Stimulated activated CD8-positive, alpha-beta memory T cell treated with anti-CD3 and anti-CD28 coated beads, Interleukin-4, amount 100 ng/mL, for 1 hour (primary cell): ENCODE measurements at places on chromosomes 11 and 22.

GRCh38 chr11:8612522-8612921 lies 18.5 kb upstream of the STK33 start:
- DNase-seq, result no peak

DNA sequence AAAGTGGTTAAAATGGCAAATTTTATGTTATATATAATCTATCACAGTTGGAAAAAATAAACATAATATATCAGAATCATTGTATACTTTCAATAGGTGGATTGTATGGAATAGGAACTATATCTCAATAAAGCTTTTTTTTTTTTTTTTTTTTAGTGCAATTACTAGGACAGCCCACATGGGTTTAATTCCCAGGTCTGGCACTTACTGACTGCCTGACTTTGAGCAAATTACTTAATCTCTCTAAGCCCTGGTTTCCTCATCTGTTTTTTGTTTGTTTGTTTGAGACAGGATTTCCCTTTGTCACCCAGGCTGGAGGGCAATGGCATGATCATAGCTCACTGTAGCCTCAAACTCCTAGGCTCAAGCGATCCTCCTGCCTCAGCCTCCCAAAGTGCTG lies 26.1 kb upstream of the BAIAP2L2 start:
- DNase-seq, result no peak

GRCh38 chr11:77287615-77288273 lies 13.7 kb downstream of the GDPD4 start:
- no peak for DNase-seq

GRCh38 chr11:65862191-65862735 lies 2.0 kb downstream of the MUS81 start:
- DNase-seq, result no peak

DNA sequence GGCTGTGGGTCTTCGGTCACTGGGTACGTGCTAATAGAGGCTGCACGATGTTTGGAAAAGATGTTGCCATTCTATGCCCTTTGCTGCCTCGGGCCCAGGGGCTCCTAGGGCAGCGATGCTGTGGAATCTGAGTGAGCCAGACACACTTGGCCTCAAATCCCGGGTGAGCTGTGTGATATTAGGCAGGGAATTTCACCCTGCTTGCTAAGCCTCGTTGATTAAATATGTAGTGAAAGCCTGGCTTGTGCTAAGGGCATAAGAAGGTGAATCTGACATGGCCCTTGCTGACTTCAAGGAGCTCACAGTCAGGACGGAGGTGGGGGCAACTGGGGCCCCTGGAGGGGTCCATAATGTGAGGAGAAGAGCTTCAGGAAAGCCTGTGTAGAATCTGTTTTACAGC lies 5.4 kb upstream of the HMOX1 start:
- DNase-seq, result no peak

DNA sequence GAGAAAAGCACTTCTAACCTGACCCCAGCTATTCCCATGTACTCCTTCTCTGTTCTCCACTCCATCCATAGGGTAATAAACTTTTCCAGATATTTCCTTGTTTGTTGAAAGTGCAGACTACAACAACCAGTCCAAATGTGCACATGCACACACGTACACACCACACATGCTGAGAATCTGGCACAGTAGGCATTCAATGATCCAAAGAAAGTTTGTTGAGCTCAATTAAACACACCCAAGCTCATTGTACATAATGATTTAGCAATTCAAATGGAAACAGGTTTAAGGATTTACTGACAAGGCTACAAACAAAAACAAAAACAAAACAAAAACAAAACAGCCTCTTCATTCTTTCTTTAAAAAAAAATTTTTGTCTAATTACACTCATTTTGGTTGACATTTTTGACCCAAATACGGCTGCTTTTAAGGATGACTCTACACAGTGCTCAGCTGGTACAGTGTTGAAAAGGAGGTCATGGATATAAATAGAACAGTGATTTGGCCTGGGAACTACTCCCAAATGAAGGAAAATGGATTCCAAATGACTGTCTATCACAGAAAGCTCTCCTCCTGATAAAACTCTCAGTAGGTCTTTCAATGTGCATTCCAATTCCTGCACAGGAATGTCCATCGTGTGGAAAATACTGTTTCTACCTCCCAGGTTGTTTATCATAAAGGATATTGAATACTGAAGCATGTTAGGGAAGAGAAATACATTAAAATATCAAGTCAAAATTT lies 232.2 kb downstream of the GUCY1A2 start:
- DNase-seq, result no peak

DNA sequence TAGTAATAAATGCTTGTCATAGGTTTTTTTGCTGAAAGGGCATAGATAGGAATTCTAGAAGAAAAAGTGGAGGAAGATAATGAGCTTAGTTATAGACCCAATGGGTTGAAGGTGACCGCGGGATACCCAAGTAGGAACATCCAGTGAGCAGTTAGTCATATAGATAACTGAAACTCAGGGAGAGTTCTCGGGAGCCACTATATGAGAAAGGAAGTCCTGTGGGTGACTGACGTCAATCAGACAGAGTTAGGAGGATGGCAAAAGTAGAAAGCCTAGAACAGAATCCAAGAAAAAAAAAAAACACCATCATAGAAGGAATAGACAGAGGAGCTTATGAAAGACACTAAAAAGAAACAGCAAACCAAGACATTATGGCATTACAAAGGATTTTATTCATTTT lies 1.6 kb upstream of the CNGA4 start:
- no peak for DNase-seq

DNA sequence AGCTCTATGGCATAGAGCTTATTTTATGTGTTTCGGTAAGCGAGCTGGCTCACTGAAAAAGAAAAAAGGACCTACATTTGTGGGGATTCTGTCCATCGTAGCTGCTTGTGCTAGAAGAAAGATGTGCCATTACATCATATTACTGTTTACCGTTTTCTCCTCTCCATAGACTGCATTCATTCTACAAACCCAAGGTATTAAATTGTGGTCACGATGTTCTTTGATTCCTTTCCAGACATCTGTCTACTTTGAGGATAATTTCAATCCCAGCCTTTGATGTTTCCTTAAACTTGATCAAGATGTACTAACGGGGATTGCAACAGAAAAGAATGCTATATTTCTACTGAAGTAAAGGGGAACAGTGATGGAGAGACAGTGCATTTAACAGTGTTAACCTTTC lies 5.5 kb upstream of the OR52N1 start:
- DNase-seq, result no peak

DNA sequence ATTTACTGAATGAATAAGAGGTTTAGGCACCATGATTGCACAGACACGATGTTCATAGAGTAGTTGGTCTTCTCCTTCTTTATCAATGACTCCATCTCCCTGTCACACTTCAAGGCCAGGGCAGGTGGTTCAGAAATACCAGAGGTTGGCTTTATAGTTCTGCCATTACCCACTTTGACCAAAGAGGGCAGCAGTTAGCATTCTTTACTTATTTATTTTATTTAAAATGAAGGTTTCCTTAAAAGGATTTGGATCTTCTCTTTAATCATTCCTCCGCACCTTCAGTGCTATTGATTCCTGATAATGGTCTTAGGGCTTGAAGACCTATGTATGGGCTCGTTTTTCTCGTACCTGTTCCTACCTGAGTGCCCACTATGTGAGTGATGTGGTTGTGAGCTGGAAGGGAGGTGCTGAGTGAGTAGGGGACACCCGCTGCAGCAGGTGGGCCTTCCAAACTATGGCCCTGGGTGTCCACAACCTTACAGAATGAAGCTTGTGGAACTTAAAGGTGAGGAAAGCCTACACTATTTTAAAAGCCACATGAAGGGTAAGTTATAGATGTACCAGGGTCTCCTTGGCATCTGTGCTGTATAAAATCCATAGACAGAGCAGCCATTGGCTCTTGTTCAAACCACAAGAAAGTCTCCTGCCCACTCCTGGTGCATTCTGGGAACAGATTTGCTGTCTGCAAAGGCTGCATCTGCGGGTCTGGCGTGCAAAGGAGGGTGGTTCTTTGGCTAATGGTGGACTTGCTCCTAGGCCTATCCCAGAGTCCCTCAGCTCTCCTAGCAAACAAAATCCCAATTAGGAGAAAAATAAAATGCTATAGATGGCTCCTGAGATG lies 35.0 kb downstream of the TIMP3 start:
- DNase-seq, result no peak

DNA sequence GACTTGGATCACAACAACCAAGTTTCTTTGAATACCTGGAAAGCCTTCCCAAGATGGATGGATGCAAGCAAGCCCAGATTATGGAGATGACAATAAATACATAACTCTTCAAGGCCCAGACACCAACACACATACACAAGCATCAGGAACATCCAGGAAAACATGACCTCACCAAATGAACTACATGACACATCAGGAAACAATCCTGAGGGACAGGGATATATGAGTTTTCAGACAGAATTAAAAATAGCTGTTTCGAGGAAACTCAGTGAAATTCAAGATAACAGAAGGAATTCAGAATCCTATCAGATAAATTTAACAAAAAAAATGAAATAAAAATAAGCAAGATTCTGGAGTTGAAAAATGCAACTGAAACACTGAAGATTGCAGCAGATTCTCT lies 659.4 kb downstream of the METTL15 start:
- no peak for DNase-seq

DNA sequence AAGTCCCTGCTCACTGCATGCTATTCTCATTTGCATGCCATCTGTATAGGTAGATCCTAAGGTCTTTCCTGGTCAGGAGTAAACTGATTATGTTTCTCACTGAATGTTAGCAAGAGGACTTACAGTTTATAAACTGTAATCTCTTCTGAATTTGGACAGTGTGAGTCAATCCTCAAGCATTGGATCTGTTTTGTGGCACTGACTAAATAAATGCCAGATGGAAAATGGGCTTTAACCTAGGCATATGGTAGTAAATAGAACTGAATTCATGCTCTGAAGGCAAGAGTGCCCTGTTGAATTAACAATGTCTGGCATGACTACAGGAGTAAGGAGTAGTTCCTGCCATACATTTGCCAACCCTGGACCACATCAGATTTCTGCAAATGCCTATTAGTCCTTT lies 11.4 kb downstream of the FAM181B start:
- no peak for DNase-seq

DNA sequence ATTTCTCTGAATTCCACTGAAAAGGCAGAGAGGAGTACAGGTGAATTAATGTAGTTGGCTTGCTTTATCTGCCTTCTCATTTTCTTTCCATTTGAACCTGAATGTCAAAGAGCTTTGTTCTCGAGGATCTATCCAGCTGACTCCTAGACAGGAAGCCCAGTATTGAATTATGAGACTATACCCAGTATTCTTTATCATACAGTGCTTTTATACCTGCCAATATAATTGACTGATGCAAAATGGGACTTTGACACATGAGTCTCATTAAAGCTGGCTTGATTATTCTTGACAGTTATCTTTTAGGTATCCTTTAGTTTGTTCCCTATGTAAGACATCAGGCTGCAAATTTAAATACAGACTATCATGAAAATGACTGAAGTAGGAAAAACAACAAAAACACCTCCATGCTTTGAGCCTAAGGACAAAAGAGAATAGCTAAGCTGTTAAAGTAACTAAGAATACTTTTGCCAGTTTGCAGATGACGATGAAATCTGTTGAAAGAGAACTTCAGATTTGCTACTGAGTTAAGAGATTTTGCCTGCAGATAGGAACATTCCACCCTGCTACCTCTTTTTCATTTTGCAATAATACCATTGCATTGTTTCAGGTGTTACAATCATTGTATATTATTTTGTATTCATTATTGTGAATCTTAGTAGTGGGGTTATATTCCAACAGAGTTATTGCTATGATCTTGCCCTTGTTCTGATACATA lies 117.1 kb downstream of the ENTHD1 start:
- no peak for DNase-seq

DNA sequence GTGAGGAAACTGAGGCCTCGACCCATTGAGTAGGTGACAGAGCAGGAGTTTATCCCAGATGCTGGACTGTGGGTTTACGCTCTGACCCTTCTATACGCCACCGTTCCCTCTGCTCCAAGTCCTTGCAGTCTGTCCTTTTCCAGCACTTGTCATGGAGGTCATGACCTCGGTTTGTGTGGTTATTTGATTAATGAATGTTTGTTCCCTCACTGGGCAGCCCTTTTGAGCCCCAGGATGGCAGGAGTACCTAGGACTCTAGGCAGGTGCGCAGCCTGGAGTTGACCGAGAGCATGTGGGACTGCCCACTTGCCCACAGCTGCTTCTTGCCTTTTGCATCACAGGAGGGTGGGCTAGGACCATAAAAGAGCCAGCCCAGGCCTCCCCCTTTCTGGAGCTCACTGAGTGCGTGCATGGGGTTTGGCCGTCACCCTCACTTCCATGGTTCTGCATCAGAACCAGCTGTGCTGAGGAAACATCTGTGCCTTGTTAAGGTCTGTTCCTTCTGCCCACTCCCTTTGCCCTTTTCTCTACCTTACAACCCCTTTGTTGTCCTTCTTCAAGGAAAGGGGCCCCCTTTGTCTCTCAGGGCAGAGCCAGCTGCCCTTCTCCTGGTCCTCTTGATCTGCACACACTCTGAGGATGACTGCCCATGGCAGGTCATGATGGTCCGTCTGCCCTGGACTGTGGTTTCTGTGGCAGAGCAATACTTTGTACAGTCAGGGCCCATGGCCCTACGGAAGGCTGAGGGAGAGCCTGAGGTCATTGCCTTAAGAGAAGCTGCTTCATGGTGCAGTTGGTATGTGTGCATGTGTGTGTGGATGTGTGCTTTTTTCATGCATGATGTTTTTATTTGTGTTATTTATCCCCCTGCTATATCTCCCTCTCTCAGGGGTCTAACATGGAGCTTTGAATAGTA lies 38.2 kb downstream of the BMAL1 start:
- no peak for DNase-seq

GRCh38 chr11:8863838-8864237 lies 47.2 kb upstream of the AKIP1 start:
- no peak for DNase-seq

DNA sequence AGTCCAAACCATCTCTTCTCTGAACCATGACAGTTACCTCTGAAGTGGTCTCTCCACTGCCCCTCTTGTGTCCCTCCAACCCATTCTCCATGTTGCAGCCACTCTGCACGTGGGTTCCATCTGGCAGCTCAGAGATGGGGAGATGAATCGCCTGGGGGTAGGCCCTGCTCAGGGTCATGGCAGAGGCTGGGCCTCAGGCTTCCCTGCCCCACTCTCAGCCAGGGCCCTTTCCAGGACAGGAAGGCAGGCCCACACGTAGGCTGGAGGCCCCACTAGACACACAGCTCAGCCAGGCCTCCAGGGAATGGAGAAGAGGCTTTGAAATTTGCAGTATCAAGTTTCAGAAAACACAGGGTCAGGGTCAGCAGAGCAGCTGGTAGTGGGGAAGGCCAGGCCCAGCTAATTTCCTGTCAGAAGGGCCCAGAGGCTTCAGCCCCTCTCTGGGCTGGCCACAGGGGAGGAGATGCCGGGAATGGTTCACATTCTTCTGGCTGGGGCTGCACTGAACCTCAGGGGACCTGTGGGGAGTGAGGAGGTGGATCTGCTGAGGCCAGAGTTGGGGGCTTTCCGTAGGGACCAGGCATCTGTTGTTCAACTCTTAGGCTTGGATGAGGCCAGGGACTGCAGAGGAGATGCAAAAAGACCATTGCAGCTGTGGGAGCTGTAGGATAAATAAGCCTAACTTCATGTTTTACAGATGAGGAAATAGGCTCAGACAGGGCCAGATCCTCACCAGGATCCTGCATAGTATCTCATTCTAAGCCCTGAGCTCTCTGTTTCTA lies 101.6 kb downstream of the SWAP70 start:
- DNase-seq, result no peak

- DNase-seq, result no peak
Measured at GRCh38 chr11:1342946-1343345, 33.5 kb upstream of the TOLLIP start.
